ENCODE measurements at places on chromosomes 6 and 20. TPM values are rescaled to one million over a fixed set of nuclear protein-coding genes. Genes with fewer than 3 reads are reported as not detected.

DNA sequence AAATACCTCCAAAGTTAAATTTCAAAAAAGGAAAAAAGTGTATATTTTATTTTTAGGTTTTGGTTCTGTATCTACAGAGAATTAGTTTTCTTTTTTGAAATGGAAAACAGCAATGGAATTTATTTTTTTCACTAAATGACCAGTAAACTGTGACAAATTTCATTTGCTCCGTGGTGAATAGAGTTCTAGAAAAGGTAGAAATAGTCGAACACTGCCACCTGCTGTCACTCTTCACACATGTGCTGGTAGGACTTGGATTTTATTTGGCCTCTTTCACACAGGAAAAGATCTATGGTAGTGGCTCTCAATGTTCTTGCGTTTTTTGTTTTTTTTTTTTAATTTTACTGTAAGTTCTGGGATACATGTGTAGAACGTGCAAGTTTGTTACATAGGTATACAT lies 312.5 kb downstream of the EYA4 start:
- H3K36me3 ChIP-seq = no peaks in the 10 kb centered on the region
- H3K27me3 ChIP-seq = peaks cover 3% of the 10 kb centered on the region
- H3K4me3 ChIP-seq = no peak overlapping the region
- H3K27ac ChIP-seq = no peak overlapping the region
- no peak for DNase-seq

DNA sequence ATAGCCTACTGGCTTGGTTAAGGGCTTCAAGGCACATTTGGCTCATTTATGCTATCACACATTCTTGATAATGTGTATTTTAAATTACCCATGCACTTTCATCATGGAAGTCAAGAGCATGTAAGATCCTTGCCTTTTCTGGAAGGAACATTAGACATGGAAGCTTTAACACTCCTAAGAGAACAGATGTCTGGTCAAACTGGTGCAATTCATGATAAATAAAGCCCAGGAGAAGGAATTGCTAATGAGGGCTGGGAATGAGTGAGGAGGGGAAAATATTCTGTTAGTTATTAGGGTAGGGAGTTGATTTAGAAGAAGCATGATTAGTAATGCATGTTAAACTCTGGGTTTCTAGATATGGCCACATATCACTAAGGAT lies 688.6 kb upstream of the CITED2 start:
- no peak for DNase-seq
- no peak overlapping the region for H3K4me3 ChIP-seq

The TMC2 gene
- not detected for total RNA-seq

GRCh38 chr20:64001607-64002011 lies 20.7 kb downstream of the PRPF6 start:
- no peak overlapping the region for H3K27ac ChIP-seq
- no peaks in the 10 kb centered on the region for H3K27me3 ChIP-seq
- H3K36me3 ChIP-seq = peaks cover 72% of the 10 kb centered on the region
- no peaks in the 10 kb centered on the region for H3K4me1 ChIP-seq
- H3K4me3 ChIP-seq = no peak overlapping the region

- peaks cover 19% of the 10 kb centered on the region for H3K4me1 ChIP-seq
- H3K27me3 ChIP-seq = no peaks in the 10 kb centered on the region
- no peak for DNase-seq
- H3K36me3 ChIP-seq = no peaks in the 10 kb centered on the region
Observed at GRCh38 chr20:49697071-49697470, 16.6 kb downstream of the B4GALT5 start.

- H3K27ac ChIP-seq = no peak overlapping the region
- H3K4me3 ChIP-seq = no peak overlapping the region
- peaks cover 6% of the 10 kb centered on the region for H3K4me1 ChIP-seq
- H3K36me3 ChIP-seq = no peaks in the 10 kb centered on the region
- no peak for DNase-seq
- peaks cover 46% of the 10 kb centered on the region for H3K27me3 ChIP-seq
Observed at GRCh38 chr20:46712056-46712636, 2.7 kb downstream of the SLC2A10 start.

- H3K4me1 ChIP-seq = peaks cover 36% of the 10 kb centered on the region
- H3K36me3 ChIP-seq = peaks cover 9% of the 10 kb centered on the region
- no peaks in the 10 kb centered on the region for H3K27me3 ChIP-seq
- peak; percentile 59 for DNase-seq
- H3K4me3 ChIP-seq = peak overlapping the region; percentile 39
- peak overlapping the region; percentile 75 for H3K27ac ChIP-seq
Observed at GRCh38 chr6:130132286-130132701, 90.5 kb downstream of the SAMD3 start.

- no peaks in the 10 kb centered on the region for H3K27me3 ChIP-seq
- no peak overlapping the region for H3K4me3 ChIP-seq
- no peaks in the 10 kb centered on the region for H3K4me1 ChIP-seq
- H3K27ac ChIP-seq = no peak overlapping the region
Observed at GRCh38 chr6:151501511-151502136, 7.8 kb downstream of the CCDC170 start.

- H3K4me1 ChIP-seq = peaks cover 32% of the 10 kb centered on the region
- H3K4me3 ChIP-seq = no peak overlapping the region
- DNase-seq = no peak
- H3K36me3 ChIP-seq = no peaks in the 10 kb centered on the region
- no peaks in the 10 kb centered on the region for H3K27me3 ChIP-seq
Observed at GRCh38 chr6:159116343-159116742, 52.9 kb upstream of the FNDC1 start.

The TUBB2B gene
- total RNA-seq = not detected

The OR2H1 gene
- not detected for total RNA-seq

DNA sequence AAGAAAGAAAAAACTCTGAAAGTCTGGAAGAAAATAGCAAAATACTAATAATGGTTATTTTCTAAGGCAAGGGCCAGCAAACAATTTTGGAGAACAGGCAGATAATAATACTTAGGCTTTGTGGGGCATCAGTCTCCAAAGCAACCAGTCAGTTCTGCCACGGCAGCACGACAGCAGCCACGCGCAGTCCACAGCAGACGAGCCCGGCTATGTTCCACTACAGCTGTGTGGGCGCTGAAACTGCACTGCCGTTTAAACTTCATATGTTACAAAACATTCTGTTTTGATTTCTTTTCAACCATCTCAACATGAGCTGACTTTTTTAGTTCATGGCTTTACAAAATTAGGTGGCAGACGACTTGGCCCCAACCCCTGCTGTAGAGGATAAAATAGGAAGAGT lies 29.9 kb downstream of the MRS2 start:
- no peaks in the 10 kb centered on the region for H3K27me3 ChIP-seq
- no peaks in the 10 kb centered on the region for H3K4me1 ChIP-seq
- no peak overlapping the region for H3K4me3 ChIP-seq
- H3K27ac ChIP-seq = no peak overlapping the region
- no peaks in the 10 kb centered on the region for H3K36me3 ChIP-seq
- DNase-seq = no peak

The GJA10 gene
- not detected for total RNA-seq

DNA sequence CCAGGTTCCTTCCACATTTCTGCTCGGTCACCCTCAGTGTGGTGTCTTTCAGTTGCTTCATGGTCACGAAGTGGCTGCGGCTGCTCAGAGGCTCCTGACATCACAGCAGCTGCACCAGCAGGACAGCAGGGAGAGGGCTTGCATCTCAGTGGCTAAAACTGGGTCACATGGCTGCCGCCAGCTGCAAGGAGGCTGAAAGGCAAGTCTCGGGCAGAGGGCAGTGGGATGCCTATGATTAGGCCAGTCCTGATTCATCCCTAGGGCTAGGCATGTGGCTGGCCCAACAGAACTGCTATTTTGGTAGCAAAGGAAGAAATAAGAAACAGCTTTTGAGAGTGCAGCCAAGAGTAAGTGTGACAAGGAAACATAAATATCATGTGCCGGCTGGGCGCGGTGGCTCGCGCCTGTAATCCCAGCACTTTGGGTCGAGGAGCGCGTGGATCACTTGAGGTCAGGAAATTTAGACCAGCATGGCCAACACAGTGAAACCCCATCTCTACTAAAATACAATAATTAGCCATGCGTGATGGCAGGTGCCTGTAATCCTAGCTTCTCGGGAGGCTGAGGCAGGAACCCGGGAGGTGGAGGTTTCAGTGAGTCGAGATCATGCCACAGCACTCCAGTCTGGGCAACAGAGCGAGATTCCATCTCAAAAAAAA lies 46.6 kb downstream of the RBM38 start:
- peaks cover 43% of the 10 kb centered on the region for H3K4me1 ChIP-seq
- H3K27me3 ChIP-seq = no peaks in the 10 kb centered on the region
- H3K4me3 ChIP-seq = no peak overlapping the region
- no peak for DNase-seq

- peaks cover 32% of the 10 kb centered on the region for H3K4me1 ChIP-seq
- no peaks in the 10 kb centered on the region for H3K27me3 ChIP-seq
- no peak for DNase-seq
- H3K36me3 ChIP-seq = peaks cover 20% of the 10 kb centered on the region
- no peak overlapping the region for H3K27ac ChIP-seq
- no peak overlapping the region for H3K4me3 ChIP-seq
Observed at GRCh38 chr6:33251395-33252012, 20.2 kb downstream of the VPS52 start.

GRCh38 chr6:70901324-70901723 lies 55.5 kb downstream of the B3GAT2 start:
- DNase-seq = no peak
- H3K27ac ChIP-seq = no peak overlapping the region
- no peak overlapping the region for H3K4me3 ChIP-seq
- no peaks in the 10 kb centered on the region for H3K36me3 ChIP-seq

DNA sequence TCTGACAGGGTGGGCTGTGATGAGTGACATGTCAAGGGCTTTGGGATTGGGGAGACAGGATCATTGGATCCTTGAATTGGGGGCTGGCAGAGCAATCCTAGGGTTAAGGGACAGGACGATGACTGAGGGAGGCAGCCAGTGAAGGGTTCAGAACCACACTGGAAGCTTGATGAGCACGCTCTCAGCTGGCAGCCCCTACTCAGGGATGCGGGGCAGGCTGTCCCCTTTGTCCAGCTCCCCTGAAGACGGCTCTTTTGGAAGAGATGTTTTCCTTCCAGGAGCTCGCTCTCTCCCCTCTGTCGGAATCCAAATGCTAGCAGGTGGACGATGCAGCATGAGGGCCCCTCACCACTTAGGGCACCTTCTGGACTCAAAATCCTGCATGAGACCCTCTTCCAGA lies 8.4 kb downstream of the TGM3 start:
- H3K4me3 ChIP-seq = no peak overlapping the region
- no peak for DNase-seq
- H3K27ac ChIP-seq = no peak overlapping the region

DNA sequence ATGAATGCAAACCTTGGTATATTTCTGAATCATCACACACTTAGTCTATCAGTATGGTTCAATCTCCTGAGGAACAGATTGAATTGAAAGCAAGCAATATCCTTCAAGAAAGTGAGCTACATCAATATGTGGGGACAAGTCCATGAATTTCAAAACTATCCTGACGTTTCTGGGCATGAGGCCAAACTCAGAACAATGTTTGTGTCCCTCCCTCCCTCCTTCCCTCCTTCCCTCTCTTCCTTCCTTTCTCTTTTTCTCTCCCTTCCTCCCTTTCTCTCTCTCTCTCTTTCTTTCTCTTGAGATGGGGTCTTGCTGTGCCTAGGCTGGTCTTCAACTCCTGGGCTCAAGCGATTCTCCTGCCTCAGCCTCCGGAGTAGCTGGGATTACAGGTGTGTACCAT lies 27.9 kb upstream of the SYNCRIP start:
- no peak for DNase-seq
- peaks cover 30% of the 10 kb centered on the region for H3K4me1 ChIP-seq
- H3K27me3 ChIP-seq = no peaks in the 10 kb centered on the region

- no peaks in the 10 kb centered on the region for H3K36me3 ChIP-seq
- H3K4me1 ChIP-seq = no peaks in the 10 kb centered on the region
- H3K27ac ChIP-seq = no peak overlapping the region
- H3K4me3 ChIP-seq = no peak overlapping the region
Observed at GRCh38 chr6:2008383-2008976, 236.9 kb downstream of the GMDS start.

DNA sequence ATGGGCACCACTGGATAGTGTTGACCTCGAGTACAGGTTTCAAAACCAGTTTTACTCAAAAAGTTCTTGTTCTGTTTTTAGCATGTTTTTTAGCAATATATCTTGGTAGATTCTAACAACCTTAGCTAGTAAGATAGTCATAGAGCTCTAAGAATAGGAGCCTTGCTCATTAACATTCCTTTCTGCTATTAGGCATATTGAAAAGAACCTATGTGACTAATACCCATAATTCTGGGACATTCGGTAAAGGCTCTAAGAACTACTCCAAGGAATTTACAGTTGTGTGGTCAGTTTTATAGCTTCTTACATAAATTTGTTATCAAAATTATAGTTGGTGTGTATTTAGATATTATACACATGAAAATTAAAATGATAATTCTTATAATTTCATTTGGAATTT lies 11.6 kb downstream of the SLC9A8 start:
- peaks cover 41% of the 10 kb centered on the region for H3K36me3 ChIP-seq
- H3K4me3 ChIP-seq = no peak overlapping the region
- H3K27ac ChIP-seq = no peak overlapping the region
- no peak for DNase-seq
- H3K4me1 ChIP-seq = peaks cover 27% of the 10 kb centered on the region

DNA sequence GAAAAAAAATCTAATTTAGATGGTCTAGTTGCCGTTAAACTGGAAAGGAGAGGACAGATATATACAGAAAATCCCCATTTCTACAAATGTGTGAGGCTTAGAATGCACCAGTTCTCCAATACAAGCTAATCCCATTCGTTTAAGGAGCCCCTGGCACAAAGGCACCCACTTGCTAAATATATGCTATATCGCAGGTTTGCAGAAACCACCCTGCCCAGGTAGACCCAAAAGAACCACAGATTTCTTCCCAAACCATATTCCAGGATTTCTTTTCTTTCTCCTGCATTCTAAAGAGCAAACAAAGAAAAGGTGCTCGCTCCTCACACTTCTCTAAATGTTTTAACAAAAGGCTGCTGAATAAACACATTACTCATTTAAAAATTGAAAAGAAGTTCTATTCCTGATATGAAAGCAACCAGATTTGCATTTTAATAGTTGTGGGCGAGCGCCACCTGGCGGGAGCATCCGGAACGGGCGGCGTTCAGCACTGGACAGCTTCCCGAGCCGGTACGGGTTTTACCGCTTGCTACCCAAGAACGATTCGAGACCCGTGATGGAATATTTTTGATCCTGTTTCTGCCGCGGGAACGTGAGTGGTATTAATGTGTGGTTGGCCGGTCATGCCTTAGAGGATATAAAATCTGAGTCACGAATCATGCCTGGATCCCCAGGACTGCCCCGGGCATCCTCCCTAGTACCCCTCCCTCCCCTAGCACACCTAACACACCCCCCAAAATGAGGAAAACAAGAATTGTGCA lies 2.1 kb downstream of the PTPRT start:
- H3K4me1 ChIP-seq = peaks cover 8% of the 10 kb centered on the region
- DNase-seq = peak; percentile 36
- H3K36me3 ChIP-seq = no peaks in the 10 kb centered on the region
- no peak overlapping the region for H3K27ac ChIP-seq
- H3K27me3 ChIP-seq = peaks cover 31% of the 10 kb centered on the region
- H3K4me3 ChIP-seq = no peak overlapping the region

All from CD4-positive, alpha-beta T cell (primary cell).